Brain pericyte (primary cell): ENCODE measurements at places on chromosomes 2 and 18.

DNA sequence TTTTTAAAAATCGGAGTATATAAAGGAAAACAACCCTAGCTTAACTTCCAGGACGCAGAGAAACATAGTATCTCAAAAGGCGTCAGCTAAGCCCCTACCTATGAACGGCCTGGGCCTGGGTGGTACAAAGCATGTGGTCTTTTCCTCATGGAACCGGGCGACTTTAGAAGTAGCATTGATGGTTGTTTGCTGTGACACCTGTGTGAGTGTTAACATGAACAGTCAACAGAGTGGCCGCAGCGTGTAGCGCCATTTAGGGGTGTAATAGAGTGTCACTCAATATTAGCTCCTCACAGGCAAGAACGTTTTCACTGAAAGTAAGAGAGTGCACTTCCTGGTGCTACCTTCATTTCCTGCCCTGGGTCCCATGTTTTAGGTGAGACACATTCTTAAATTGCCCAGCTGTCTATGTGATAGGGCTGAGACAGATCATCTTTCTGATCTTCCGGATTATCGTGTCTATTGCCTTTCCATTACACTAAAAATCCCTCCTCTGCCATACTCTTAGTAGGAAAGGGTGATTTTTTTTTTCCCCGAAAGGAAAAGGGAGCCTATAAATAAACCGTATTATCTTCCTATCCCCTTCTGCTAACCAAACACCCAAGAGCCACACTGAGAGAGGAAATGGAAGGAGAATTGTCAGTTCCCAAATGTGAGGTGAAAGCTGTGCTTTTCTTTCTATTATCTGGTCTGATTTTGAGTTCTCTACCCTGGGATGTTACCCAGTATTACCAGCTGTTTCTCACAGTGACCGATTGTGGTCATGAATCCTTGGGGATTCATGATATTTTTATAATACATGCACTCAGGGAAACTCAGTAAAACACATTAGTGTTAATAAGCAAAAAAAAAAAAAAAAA lies 1.3 kb downstream of the GORASP2 start:
- DNase-seq: no peak

DNA sequence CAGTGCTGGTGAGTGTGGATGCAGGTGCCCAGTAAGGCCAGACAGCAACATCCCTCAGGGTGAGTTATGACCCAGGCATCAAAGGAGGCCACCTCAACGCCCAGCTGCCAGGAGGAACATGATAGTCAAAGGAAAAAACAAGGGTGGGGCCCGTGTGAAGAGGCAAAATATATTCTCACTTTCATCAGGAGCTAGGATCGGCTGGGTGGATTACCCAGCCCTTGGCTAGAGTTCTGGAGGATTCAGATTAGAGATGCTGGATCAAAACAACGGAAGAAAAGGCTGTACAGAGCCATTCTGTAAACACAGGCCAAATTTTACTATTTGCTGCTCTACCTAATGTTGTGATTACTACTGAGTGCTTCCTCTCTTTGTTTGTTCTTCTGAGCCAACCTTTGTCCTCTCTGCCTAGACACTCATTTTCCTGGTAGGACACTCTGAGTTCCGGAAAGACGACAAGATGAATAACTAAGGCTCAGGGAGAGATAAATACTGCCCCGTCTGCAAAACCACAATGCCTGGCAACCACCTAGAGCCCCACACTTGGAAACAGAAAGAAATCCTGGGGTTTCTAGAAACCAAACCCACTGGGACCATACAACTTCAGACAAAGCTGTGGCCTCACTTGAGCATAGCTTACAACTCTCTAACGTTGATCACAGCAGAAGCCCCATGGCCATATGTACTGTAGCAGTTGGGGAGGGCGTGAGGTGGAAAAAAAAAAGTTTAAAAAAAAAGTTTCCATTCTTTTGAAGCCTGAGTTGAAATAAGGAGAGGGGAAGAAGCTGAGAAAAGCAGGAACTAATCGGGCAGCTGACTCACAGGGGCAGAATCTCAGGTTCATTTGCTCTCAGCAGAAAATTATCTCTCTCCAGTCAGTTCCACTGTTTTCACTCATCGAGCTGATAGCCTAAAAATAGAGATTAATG lies 17.8 kb upstream of the PMAIP1 start:
- no peak for DNase-seq

GRCh38 chr2:204010628-204011560 lies 74.3 kb downstream of the ICOS start:
- DNase-seq: no peak

DNA sequence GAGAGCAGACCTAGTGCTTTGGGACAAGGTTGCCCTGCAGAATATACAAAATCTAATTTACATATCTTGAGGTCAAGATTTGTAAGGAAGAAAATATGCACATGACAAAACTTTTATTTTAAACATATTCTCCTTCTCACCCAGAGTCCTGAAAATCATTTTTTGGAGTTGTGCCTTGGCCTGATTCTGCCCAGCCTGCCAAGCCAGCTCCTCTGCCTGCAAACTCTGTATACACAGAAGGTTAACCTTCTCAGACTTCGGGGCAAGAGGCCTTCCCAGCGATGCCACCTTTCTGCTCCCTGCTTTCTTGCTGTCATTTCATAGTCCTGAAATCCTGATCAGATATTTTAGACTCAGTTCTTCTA lies 95.8 kb upstream of the CAVIN2 start:
- DNase-seq: no peak

DNA sequence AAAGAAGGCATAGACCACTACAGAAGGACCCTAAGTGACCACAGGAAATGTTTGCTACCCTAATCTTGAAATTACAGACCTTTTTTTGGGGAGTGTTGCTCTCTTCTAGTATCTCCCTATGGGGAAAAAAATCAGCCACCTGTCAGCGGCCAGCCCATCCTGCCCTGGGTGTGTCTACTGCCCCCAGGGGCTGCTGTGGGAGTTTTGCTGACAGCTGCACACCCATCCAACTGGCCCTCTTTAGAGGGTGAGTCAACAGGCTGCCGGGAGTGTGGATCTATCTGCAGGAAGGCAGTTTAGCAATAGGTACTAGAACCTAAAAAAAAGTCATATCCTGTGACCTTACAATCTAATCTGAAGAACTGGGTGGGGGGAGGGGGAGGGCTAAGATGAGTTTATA lies 796 bp upstream of the DYSF start:
- no peak for DNase-seq
